NCI-H510A (cell line): ENCODE measurements at places on chromosomes 13 and 19.

- DNase-seq = no peak
These were observed 278.7 kb downstream of the PCDH9 start for GRCh38 chr13:66951426-66951825.

DNA sequence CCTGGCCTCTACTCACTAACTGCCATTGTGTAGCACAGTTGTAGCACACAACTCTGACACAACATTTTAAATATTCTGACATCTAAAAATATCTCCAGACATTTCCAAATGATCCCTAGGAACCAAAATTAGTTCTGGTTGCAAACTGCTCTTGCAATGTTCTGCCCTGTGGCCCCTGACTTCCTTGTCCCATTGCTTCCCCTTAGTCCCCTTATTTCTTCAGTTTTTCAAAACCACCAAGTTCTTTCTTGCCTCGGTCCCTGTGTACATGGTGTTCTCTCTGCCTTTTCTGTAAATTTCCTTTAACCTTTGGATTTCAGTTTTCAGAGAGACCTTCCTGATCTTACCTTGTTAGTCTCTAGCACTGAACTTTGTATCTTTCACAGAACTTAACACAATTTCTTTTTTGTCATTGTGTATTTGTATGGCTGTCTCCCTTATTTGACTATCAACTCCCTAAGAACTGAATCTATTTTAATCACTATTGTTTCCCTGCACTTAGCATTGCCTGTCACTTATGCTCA is 87.6 kb upstream of the MLNR start:
- no peak for DNase-seq

DNA sequence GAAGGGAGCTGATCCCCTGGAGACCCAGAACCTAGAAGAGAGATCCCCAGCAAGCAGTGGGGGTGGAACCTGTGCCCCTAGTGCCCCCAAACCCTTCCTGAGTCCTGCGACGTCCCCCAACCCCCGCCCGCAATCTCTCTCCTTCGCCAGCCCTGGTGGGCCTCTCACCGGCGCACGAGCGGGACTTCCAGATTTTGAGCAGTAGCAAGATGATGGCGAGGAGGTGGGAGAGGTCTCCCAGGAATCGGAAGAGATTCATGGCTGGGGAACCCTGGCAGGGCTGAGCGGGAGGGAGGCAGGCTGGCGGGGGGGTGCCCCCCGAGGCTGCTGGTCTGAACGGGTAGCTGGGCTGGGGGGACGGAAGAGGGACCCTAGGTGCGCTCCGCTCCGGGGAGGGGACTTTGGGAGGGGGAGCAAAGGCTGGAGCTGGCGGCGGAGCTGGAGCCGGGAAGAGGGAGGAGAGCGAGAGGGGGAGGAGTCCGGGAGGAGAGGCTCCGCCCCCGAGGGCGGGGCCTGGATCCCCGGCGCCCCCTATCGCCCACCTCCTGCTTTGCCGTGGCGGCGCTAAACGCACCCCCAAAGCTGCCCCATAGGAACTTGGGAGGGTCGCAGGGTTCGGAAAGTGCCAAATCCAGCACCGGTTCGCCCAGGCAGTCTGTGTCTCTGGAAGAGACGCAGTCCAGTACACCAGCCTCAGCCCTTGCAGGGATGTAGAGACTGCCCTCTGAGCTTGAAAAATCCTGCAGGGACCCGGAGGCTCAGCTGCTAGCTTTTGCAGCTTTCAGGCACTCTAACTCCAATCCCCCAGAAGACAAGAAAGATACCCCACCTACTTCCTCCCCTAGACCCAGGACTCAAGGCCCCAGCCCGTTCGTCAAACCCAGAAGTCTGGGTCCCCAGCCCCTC is at the start of gene KDELR1:
Gene KDELR1 (minus strand): TSS at position 452 of the 906 bp plus-strand sequence. CDS start 193 bp downstream, at position 259.
- DNase-seq = peak; percentile 23

DNA sequence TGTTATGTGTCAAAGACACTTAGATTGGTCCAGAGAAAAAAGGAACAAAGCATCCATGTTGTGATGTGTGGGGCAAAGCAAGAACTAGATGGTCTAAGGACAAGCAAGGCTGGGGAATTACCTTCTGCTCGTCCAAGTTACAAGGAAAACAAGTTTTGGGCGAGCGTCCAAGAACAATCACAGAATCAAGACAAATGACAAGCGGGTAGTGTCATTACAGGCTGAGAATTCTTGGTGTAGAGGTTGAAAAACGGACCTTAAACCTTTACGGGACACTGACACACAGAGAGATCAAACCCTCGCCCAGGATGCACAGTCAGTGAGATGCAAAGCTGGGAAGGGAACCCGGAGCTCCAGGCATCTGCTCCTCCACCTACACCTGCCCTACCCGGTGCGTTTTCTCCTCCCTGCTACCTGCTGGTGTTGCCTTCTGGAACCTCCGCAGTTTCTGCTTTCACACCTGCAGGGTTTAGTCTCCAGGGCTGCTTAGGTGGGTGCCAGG is 515 bp upstream of the ZNF324B start:
- DNase-seq = no peak

DNA sequence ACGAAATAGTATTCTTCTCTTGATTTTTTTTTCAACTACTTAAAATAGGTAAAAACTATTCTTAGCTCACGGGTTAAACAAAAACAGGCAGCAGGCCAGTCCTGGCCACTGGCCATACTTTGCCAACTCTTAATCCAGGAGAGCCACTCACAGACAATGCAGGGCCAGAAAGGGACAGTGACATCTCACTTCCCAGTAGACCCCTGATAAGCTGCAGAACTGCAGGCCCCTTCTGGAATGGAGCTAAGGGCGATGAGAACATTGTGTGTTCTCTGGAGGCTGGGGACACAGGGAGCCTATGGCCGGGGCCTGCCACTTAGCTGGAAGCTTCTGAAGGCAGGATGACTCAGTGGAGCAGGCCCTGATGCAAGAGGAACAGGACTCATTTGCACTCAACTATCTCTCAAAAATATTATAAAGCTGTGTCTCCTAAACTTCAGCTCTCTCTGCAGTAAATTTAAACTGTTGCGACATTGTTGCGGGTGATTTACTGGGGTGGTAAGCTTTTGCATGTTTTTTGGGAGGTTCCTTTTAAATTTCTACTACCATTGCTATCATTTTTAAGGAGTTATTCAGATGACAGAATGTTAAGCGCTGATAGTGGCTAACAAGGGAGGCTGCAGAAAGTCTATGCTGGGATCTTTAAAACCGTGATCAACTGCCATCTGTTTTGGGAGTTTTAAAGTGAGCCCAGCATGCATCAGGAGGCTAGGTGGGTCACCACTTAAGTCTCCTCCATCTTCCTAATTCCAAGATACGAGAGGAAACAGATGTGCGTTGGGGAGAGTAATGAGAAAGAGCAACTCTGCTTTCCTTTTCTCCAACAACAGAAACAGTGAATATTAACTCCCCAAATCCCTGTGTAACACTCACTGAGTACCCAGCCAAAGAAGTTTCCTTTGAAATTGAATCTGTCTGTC is 33.2 kb upstream of the KATNAL1 start:
- DNase-seq = no peak

DNA sequence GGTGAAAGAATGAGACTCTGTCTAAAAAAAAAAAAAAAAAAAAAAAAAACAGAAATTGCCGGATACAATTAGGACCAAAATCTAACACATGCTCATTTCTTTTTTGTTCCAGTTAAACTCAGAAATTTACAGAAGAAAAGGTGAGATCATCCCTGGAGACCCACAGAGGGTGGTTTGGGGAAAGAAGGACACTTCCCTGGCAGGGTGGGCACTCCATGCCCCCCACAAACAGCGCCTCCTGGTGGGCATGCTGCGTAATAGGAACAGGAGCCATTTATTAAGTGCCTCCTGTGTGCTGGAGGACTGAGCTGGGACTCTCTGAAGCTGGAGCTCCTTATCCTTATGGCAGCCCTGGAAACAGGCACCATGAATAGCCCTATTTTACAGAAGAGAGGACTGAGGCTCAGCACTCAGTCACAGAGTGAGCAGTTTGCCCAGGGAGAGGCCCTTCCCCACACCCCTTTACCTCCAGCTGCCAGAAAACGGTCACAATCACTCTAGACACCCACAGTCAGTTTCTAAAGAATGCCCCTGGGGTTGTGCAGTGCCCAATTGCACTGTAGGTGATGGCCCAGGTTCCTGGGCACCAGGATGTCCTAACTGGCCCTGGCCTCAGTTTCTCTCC is 10.1 kb downstream of the C19orf38 start:
- no peak for DNase-seq
